CD4-positive, alpha-beta T cell (primary cell): ENCODE measurements at places on chromosomes 5 and 9. TPM values are rescaled to one million over a fixed set of nuclear protein-coding genes. Genes with fewer than 3 reads are reported as not detected.

NRG2 gene
- 0.08 TPM for total RNA-seq

GRCh38 chr5:64295101-64295500 lies 129.5 kb downstream of the RNF180 start:
- DNase-seq, result no peak

PCDHA10 gene
- total RNA-seq, result not detected

- no peak for DNase-seq
Measured at GRCh38 chr5:170782438-170782837, 1.1 kb upstream of the GABRP start.

ZNF366 gene
- 0.06 TPM for total RNA-seq

PCDHGA3 gene
- not detected for total RNA-seq

DNA sequence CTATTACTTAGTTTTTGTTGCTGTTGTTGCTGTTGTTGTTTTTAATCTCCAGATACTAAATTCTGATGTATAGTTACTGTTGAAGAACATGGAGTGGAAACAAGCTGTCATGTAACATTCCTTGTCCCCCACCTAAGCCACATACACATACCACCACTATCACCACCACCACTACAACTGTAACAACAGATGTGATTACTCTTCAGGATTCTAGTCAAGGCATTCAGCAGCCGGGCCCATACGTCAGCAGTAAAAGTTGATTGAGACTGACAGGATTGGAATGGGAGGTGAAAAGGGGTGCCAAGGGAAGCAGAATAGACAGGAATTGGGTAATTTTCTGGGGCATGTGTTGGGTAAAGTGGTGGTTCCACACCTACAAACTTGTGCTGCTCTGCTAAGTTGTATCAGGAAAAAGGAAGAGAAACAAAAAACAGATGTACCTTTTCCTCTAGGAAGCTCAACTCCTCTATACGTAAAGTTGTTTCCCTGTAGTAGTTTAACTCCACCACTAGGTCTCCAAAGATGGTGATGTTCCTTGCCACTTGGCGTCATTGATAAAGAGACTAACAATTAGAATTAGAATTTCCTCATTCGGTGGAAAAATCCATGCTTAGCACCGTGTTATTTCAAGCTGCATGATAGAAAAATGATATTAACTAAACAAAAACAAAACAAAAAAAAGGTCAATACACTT lies 138.6 kb downstream of the ARRDC3 start:
- DNase-seq, result no peak

DNA sequence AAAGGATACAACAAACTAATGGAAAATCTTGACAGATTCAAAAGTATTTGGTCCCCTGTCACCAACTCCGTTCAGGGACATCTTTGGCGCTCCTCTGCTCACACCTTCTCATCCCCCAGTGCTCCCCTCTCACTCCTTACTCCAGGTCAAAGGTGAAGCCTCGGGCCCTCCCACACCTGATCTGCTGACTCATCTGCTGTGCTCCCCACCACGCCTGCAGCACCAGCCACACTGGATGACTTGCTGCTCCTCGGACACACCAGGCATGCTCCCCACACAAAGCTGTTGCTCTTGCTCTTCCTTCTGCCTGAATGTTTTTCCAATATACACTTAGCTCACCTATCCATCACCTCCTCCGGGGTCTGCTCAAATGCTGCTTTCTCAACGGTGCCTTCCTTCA lies 123.4 kb downstream of the ESM1 start:
- DNase-seq, result no peak

LCN9 gene
- total RNA-seq, result not detected

IL13 gene
- not detected for total RNA-seq

G3BP1 gene
- 82.3 TPM for total RNA-seq

DNA sequence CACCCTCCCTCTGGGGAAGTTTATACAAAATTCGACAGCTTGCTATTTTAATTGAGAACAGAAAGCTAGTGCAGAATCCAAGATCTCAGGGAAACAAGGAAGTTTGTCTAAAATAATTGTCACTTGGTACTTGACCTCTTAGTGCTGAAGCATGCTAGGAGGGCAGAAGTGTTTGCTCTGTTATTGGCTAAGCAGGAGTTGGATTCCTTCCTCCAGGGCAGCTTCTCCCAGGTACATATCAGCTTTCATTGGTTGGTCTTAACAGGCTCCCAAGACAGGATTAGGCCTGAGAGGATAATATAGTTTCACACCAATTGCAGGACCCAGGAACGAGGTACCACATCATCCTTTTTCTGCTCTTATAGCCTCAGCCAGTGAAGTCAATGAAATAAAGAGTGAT lies 432.8 kb downstream of the IRX1 start:
- DNase-seq, result no peak

TYRP1 gene
- not detected for total RNA-seq

DNA sequence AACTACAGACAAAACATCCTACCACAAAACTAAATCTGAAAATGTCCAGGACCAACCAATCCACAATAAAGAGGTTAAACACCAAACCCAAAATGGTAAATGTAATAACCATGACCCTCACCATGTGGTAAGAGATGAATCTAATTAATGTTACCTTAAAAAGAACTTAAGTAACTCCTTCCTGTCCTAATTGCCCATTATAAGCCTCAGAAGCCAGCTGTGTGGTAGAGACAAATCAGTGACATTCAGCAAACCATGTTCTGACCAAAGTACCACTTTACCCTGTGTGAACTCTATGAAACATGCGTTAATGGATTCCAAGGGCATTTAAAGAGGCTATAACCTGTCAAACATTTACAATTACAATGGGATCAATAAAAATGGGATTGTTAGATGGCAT lies 25.0 kb downstream of the LPAR1 start:
- DNase-seq, result no peak

SPATA6L gene
- total RNA-seq, result 9.4 TPM

NRARP gene
- 1.4 TPM for total RNA-seq

GRCh38 chr9:120642129-120642770 lies 62.3 kb upstream of the CDK5RAP2 start:
- no peak for DNase-seq

CDKN2B-AS1 gene
- 0.25 TPM for total RNA-seq

DNA sequence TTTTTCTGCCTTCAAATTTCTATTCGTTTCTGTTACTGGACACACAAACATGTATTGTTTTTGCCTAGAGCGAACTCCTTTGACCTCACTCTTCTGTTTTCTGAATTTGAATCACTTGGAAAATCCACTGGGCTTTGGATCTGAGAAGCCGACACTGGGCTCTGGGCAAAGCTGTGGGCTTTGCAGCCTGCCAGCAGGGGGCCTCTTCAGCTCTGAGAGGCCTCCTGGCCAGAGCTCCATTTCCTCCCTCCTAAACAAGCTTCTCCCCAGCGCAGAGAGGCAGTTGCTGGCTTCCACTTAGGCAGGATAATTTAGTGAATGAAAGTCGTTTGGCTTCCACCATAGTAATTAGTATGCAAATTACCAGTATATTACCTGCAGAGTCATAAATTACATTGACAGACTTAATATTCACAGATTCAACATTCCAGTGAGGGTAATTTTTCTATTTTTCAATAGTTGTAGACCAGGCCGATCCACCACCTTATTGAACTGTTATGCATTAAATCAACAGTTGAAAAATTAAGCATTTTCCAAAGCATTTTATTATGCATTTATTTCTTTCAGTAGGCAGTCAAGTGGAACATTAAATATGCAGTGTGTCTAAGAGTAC lies 104.0 kb upstream of the ZNF366 start:
- DNase-seq, result peak; percentile 49

DNA sequence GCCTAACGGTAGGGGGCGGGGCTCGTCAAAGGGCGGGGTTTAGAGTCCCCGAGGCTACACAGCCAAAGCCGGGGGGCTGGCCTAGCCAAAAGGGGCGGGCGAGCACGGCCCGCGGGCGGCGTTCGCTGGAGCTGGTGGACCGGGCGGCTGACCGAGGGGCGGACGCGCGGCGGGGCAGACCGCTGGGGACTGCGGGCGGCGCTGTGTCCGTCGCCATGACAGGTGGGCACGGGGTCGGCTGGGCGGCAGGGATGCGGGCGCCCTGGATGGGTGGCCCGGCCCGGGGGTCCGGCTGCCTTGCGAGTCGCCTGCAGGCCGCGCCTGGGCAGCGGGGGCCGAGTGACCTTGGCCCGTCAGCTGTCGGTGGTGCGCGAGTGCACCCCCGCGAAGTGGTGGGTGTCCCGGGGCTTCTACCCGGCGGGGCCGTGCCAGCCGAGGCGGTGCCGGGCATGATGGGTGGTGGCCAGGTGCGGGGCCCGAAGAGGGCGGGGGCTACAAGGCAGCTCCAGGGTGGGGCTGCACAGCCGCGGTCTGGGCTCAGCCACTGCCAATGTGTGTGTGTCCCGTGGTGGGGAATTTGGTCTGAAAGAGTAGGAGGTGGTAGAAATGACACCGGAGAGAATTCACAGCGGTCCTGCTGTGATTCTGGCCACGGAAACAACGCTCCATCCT lies at the start of gene CARD19:
Gene CARD19, plus strand, starts transcription at position 87 of the 672 bp plus-strand sequence. Its CDS starts 129 bp downstream, at position 216.
- DNase-seq, result peak; percentile 83

- no peak for DNase-seq
Measured at GRCh38 chr5:176577312-176578176, 28.4 kb downstream of the CDHR2 start.

STXBP1 gene
- 1.9 TPM for total RNA-seq

TPPP gene
- total RNA-seq, result 8.5 TPM

- no peak for DNase-seq
Measured at GRCh38 chr5:135843571-135844337, 9.3 kb downstream of the SLC25A48 start.

GRCh38 chr5:132561601-132562000 lies 4.8 kb downstream of the RAD50 start:
- DNase-seq, result no peak

APBA1 gene
- total RNA-seq, result 0.47 TPM

DNA sequence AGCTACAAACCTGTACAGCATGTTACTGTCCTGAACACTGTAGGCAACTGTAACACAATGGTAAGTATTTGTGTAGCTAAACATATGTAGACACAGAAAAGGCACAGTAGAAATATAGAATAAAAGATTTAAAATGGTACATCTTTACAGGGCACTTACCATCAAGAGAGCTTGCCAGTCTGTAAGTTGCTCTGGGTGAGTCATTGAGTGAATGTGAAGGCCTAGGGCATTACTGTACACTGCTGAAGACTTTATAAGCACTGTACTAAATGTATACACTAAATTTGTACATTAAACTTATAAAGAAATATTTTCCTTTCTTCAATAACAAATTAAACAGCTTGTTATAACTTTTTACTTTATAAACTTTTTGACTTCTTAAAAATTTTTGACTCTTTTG lies 20.5 kb downstream of the ADRB2 start:
- no peak for DNase-seq

DNA sequence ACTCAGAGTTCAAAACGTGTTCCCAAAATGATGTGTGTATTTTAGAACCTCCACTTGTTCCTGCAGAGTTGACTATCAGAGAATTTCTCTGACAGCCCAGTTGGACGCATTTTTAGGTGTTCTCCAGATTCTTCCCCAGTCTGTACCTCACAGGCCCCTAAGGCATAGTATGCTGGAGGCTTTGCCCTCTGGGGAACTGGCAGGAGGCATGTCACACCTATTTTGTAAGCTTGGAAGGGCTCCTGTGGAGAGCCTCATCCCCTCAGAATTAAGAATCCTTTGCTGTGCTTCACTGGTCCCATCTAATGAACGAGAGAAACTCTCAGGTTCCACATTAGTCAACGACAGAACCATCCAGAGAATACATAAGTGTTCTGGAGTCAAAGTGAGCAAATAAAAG lies 144.1 kb upstream of the SLC30A5 start:
- DNase-seq, result no peak

GRCh38 chr5:39167141-39167971 lies 52.0 kb downstream of the FYB1 start:
- no peak for DNase-seq

- no peak for DNase-seq
Measured at GRCh38 chr5:149804478-149805450, 74.7 kb downstream of the PPARGC1B start.

GRCh38 chr9:20084125-20084524 lies 295.3 kb upstream of the SLC24A2 start:
- no peak for DNase-seq

TMEM215 gene
- not detected for total RNA-seq

GRCh38 chr9:118230329-118230728 lies 526.1 kb downstream of the TLR4 start:
- DNase-seq, result no peak

DNA sequence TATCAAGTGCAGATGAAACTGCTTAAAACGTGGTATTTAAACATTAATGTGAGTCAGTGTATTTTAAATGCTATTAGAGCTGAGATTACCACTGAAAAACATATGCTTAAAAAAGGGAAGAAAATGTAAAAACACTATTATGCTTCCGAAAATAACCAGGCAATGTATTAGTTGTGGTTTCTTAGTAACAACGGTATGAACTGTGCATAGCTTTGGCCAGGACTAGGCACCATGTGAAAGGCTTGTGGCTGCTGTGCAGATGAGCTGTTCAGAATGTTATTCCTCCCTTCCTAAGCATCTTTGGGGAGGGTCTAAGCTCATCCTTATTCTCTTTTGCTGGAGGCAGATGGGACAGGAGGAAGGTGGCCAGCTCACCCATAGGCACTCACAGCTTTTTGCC lies 84.9 kb downstream of the NTRK2 start:
- DNase-seq, result no peak

DNA sequence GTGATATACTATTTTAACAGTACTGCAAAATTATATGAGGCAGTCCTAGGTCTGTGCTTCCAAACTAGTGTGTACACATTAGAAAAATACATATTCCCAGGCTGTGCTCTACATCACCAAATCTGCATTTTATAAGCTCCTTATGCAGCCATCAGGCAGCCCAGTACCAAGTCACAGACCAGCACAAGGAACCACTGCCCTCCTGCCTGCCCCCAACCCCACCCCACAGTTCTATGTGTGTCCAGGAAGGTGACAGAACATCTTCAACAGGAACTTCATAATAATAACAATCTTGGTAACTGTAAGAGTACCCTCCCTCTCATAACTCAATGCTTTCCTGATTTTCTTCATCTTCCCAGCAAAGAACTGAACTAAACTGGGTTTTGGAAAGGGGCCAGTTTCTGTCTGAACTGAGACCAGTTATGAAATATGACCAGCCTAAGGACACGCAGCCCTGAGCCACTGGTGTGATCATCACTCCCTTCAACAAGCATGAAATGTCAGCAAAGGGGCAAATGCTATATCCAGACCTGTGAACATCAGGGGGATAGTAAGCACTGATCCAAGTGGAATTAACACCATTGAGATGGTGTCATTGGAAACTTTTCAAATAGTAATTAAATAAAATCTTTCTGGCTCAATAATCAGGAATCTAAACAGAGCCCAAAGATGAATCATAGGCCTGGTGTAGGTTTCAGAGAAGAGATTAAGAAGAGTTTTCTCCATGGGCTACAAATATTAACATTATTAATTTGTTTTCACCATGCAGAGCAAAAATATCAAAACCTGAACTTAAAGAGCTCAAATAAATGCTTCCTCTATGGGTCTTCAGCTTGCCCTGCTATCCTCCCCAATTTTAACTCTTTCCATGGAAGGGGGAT lies 82.1 kb downstream of the DPYSL3 start:
- no peak for DNase-seq

DNA sequence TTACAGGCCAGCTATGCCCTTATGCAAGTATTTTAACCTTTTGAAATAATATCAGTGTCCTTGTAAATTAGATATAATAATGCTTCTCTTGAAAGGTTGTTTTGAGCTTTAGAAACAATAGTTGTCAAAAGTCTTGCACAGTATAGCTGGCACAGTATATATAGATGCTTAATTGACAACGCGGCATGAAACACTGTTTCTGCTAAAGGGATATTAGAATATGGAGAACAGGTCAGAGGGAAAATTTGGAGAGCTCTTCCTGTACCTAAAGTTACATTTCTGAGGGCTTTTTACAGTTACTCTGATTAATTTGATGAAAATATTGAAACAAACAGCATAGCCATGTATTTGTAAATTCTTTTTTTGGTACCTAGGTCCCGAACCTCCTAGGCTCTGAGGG lies 4.5 kb downstream of the NUDT2 start:
- no peak for DNase-seq

PAEP gene
- not detected for total RNA-seq

PCDHGA12 gene
- total RNA-seq, result not detected
